ENCODE measurements at places on chromosomes 11 and 22. TPM values are rescaled to one million over a fixed set of nuclear protein-coding genes. Genes with fewer than 3 reads are reported as not detected.

GRCh38 chr11:113603277-113604059 lies 102.6 kb downstream of the TMPRSS5 start:
- peaks cover 5% of the 10 kb centered on the region for H3K36me3 ChIP-seq
- DNase-seq: no peak
- peaks cover 4% of the 10 kb centered on the region for H3K4me1 ChIP-seq
- no peak overlapping the region for H3K4me3 ChIP-seq

- H3K36me3 ChIP-seq: no peaks in the 10 kb centered on the region
- peaks cover 69% of the 10 kb centered on the region for H3K27me3 ChIP-seq
- no peaks in the 10 kb centered on the region for H3K4me1 ChIP-seq
- H3K4me3 ChIP-seq: no peak overlapping the region
These were observed 29.6 kb downstream of the TRIM29 start for GRCh38 chr11:120108154-120108784.

DNA sequence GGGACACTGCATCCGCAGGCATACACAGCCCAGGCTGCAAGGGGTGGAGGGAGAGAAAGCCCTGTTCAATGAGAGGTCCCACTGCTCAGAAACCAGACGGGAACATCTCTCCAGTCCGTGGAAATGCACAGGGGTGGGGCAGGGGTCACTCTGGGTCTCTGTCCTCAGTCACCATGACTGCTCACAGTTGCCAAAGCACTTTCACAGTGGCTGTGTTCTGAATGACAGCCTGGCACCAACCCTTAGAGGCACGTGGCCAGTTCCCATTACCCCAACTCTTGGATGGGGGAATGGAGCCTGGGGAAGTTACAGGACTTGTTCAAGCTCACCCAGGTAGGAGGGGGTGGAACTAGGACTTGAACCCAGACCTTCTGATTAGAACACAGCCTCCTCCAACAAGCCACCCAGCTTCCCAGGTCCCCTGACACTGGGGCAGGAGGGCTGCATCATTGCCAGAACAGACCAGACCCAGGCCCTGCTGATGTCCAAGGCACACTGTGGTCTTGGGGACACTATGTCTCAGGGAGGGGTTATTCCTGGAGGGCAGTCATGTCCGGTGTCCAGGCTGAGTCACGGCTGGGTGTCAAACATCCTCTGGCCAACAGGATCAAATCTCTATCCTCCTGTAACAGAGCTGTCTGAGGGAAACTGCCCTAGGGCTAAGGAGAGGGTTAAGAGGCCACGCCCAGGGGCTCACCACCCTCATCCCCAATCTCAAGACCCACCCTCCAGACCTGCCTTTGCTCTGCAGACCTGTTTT lies 8.2 kb downstream of the ZNF70 start:
- H3K27ac ChIP-seq: no peak overlapping the region
- H3K27me3 ChIP-seq: no peaks in the 10 kb centered on the region
- no peak for DNase-seq
- peaks cover 28% of the 10 kb centered on the region for H3K36me3 ChIP-seq

GRCh38 chr11:68007498-68008380 lies 2.4 kb upstream of the ALDH3B1 start:
- no peak overlapping the region for H3K27ac ChIP-seq
- peaks cover 55% of the 10 kb centered on the region for H3K4me1 ChIP-seq
- no peak for DNase-seq

DNA sequence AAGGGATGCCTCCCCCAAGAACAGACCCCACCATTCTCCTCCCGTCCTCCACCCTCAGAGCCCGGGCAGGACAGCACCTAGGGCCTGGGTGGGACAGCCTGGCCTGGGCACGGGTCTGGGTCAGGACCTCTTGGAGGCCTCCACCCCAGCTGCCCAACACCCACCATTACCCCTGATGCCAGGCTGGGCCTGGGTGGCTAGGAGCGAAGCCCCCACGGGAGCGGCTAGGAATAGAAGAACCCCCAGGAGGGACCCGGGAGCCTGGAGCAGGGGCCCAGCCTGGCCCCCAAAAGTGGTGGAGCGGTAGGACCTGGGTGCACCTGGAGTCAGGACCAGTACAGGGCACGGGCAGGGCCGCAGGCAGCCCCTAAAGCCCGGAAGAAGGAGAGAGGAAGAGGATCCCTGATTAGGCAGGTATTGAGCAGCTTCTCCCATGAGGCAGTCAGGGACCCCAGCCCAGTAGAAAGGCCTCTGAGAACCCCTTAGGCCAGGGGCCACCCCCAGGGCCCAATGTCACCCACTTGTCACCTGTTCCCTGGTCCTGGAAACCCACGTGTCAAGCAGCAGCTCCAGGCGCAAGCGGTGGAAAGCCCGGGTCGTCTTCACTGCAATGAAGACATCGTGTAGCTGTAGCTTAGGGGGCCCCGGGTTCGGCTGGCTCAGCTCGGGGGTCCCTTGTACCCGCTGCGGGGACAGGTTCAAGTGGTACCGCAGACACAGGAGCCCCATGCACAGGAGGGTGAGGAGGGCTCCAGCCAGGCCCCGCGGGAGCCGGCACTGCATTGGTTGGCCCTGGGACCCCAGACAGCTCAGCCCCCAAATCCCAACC lies 575 bp downstream of the MFNG start:
- peaks cover 22% of the 10 kb centered on the region for H3K4me1 ChIP-seq
- no peak for DNase-seq
- H3K27ac ChIP-seq: no peak overlapping the region
- H3K27me3 ChIP-seq: no peaks in the 10 kb centered on the region
- H3K36me3 ChIP-seq: peaks cover 8% of the 10 kb centered on the region

GRCh38 chr11:122422682-122423081 lies 232.8 kb upstream of the UBASH3B start:
- H3K36me3 ChIP-seq: no peaks in the 10 kb centered on the region
- H3K4me1 ChIP-seq: peaks cover 2% of the 10 kb centered on the region
- H3K27ac ChIP-seq: no peak overlapping the region
- no peak for DNase-seq
- no peak overlapping the region for H3K4me3 ChIP-seq

DNA sequence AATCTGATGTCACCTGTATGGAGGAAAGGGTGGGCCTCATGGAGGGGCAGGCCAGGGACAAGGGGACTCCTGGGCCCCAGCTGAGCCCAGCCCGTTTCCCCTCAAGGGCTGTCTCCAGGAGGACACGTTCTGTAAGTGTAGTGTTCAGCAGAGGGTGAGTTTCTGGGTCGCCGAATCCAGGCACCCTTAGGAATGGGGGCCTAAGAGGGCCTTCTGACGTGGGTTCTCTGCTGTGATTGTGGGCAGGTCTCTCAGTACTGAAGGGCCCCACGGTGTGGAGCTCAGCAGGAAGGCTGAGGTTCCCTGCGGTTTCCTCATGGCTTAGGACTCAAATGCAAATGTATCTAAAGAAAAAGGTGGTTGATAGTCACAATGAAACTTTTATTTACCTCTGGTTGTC lies 6.5 kb downstream of the PTDSS2 start:
- H3K27me3 ChIP-seq: no peaks in the 10 kb centered on the region
- H3K4me1 ChIP-seq: peaks cover 26% of the 10 kb centered on the region
- no peak overlapping the region for H3K27ac ChIP-seq
- H3K36me3 ChIP-seq: peaks cover 3% of the 10 kb centered on the region
- DNase-seq: peak; percentile 68

- H3K4me3 ChIP-seq: no peak overlapping the region
- H3K27me3 ChIP-seq: no peaks in the 10 kb centered on the region
- peaks cover 42% of the 10 kb centered on the region for H3K36me3 ChIP-seq
- no peak overlapping the region for H3K27ac ChIP-seq
These were observed 54.1 kb upstream of the SLC25A1 start for GRCh38 chr22:19232623-19233022.

GRCh38 chr11:122393209-122393860 lies 262.2 kb upstream of the UBASH3B start:
- H3K36me3 ChIP-seq: peaks cover 1% of the 10 kb centered on the region
- DNase-seq: no peak
- peaks cover 4% of the 10 kb centered on the region for H3K4me1 ChIP-seq
- no peaks in the 10 kb centered on the region for H3K27me3 ChIP-seq

GRCh38 chr11:110894224-110894623 lies 182.0 kb upstream of the ARHGAP20 start:
- H3K4me3 ChIP-seq: no peak overlapping the region
- DNase-seq: no peak
- H3K27me3 ChIP-seq: peaks cover 2% of the 10 kb centered on the region
- H3K4me1 ChIP-seq: peaks cover 18% of the 10 kb centered on the region

GRCh38 chr11:19725379-19726079 lies 12.9 kb downstream of the NAV2 start:
- peak overlapping the region; percentile 93 for H3K27ac ChIP-seq
- DNase-seq: no peak
- no peaks in the 10 kb centered on the region for H3K27me3 ChIP-seq
- peaks cover 76% of the 10 kb centered on the region for H3K4me1 ChIP-seq

DNA sequence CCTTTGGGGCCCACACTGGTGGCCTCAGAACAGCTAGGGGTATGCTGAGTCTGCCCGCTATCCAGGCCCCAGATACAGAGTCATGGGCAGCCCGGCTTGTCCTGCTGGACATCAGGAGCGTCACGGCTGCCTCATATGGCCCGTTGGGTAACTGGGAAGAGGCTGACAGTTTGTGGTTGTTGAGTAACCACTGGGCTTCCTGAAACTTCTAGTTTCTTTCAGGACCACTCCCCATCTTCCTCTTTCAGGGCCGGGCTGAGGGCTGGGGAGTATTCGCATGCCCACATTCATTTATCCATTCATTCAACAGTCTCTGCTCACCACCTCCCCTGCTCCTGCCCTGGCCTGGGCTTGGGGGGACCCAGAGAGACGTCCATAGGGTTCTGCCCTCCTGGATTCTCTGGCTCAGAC lies 13.4 kb upstream of the P2RY2 start:
- no peak overlapping the region for H3K4me3 ChIP-seq
- DNase-seq: peak; percentile 46
- no peak overlapping the region for H3K27ac ChIP-seq
- no peaks in the 10 kb centered on the region for H3K36me3 ChIP-seq

DNA sequence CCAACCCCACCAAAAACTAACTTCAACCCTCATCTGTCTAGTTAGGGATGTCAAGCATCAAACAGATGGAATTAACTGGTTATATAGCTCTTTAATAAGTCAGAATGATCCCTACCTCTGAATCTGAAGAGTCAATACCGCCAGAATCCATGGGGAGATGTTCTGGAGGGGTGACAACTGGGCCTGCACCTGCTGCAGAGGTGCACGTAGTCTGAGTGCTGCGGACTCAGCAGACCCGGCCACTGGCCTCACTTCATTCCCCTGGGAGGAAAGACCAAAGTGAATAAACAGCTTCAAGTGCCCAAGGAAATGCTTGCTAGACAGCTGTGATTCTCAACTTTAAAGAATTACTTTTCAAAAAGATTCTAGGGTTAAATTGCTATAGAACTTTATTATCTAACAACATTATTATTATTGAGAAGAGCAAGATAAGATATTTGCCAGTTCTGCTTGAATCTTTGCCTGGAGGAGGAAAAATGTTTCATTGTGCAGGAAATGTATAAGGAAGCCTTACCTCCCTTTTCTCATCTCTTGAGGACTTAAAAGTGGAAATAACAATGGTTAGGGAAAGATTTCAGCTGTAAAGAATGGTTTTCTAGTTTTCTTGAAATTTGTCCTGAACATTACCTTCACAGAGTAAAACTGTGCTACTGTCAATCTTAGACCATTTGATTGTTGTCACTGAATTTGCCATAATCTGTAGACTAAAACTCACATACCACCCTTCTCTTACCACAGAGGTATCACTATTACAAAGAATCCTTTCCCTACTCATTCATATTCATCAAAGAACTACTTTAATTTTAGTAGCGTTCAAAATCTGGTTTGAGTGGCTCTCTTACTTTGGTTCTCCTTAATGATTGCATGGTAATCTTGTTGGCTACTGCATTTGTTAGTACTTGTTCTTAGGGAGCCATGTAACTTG lies 4.2 kb downstream of the XBP1 start:
- peak overlapping the region; percentile 66 for H3K27ac ChIP-seq
- H3K36me3 ChIP-seq: peaks cover 47% of the 10 kb centered on the region
- peaks cover 51% of the 10 kb centered on the region for H3K4me1 ChIP-seq
- DNase-seq: no peak

- H3K4me1 ChIP-seq: peaks cover 4% of the 10 kb centered on the region
- no peak overlapping the region for H3K27ac ChIP-seq
- peak; percentile 77 for DNase-seq
- no peak overlapping the region for H3K4me3 ChIP-seq
- H3K36me3 ChIP-seq: no peaks in the 10 kb centered on the region
These were observed 83.0 kb downstream of the MYO7A start for GRCh38 chr11:77211040-77211451.

DNA sequence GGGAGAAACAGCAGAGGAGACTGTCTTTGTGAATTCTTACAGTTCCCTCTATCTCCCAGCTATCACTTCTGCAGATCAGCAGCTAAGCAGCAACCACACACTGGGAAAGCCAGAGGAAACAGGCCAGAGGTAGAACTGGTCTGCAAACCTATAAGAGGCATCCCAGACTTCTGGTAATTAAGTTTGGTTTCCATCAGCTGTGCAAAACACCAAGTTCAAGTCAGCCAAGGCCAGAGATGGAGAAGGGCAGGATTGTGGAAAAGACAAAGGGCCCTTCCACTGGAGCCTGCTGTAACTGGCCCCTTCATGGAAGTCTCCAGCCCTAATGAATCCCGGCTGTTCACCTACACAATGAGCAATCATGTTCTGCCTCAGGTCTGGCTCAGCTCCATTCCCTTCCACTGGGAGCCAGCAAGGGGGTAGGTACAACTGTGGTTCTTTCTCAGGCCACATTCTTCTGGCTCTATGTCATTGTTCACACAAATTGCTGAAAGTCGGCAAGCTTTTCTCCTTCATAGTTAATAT lies 4.6 kb upstream of the PAMR1 start:
- peaks cover 2% of the 10 kb centered on the region for H3K27me3 ChIP-seq
- peaks cover 37% of the 10 kb centered on the region for H3K4me1 ChIP-seq
- H3K36me3 ChIP-seq: no peaks in the 10 kb centered on the region
- no peak overlapping the region for H3K4me3 ChIP-seq
- H3K27ac ChIP-seq: peak overlapping the region; percentile 79

- H3K4me3 ChIP-seq: no peak overlapping the region
- DNase-seq: no peak
- H3K27me3 ChIP-seq: no peaks in the 10 kb centered on the region
These were observed 167.6 kb upstream of the MTMR2 start for GRCh38 chr11:96091476-96091875.

- no peak for DNase-seq
- H3K27ac ChIP-seq: peak overlapping the region; percentile 76
- H3K4me3 ChIP-seq: no peak overlapping the region
These were observed 61.7 kb downstream of the ETS1 start for GRCh38 chr11:128525411-128526243.

DNA sequence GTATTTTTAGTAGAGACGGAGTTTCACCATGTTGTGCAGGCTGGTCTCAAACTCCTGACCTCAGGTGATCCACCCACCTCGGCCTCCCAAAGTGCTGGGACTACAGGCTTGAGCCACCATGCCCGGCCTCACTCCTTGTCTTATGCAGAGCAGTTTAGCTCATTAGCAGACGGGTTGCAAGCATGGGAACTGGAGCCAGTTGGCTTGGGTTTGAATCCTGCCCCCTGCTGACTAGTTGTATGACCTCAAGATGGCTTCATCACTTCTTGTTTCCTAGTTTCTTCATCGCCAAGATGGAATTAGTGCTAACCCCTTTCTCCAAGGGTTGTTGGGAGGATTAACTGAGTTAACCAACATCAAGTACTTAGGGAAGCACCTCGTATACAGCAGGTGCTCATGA lies 23.4 kb upstream of the RASD2 start:
- H3K4me1 ChIP-seq: no peaks in the 10 kb centered on the region
- DNase-seq: no peak
- no peak overlapping the region for H3K27ac ChIP-seq
- no peak overlapping the region for H3K4me3 ChIP-seq
- H3K36me3 ChIP-seq: no peaks in the 10 kb centered on the region

The LDLRAD3 gene
- 14.8 TPM for total RNA-seq

The FBXO3 gene
- 18.0 TPM for total RNA-seq

The TRPC6 gene
- total RNA-seq: 0.46 TPM

The OR5P2 gene
- not detected for total RNA-seq

The UCP3 gene
- 1.3 TPM for total RNA-seq

The TEX54 gene
- total RNA-seq: 0.65 TPM

The C11orf87 gene
- total RNA-seq: 0.05 TPM

The TMEM121B gene
- total RNA-seq: 0.59 TPM
